SW 1271 (cell line): ENCODE measurements at places on chromosomes 3 and 15.

DNA sequence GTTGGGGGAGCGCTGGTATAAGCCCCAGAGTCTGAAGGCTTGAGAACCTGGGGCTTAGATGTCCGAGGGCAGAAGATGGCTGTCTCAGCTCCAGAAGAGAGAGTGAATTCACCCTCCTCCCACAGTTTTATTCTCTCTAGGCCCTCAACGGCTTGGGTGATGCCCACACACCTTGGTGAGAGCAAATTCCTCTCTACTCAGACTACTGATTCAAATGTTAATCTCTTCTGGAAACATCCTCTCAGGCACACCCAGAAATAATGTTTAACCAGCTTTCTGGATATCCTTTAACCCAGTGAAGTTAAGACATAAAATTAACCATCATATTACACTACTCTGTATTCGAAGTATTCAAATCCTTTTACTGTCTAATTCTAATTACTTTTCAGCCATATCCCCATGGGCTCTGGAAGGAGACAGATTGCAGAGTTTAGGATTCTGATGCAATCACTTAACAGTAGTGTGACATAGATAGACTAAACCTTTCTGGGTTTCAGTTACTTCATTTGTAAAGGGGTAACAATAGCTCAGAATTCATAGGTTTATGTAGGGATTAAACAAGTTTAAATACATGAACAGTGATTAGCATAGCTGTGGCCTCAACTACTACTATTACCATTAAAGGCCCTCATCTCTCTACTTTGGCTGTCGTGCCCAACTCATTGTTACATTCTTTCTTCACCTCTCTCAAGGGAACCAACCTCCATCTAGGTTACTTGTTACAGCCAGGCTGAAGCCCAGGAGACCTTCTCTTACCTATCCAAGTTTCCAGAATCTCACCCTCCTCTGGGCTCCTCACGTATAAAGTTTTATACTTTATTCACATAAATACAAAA lies 25.7 kb upstream of the ANO10 start:
- no peak for DNase-seq

- DNase-seq, result no peak
Measured at GRCh38 chr3:18752273-18752934, 327.3 kb upstream of the SATB1 start.

- DNase-seq, result no peak
Measured at GRCh38 chr3:22939349-22939748, 263.8 kb upstream of the UBE2E2 start.

DNA sequence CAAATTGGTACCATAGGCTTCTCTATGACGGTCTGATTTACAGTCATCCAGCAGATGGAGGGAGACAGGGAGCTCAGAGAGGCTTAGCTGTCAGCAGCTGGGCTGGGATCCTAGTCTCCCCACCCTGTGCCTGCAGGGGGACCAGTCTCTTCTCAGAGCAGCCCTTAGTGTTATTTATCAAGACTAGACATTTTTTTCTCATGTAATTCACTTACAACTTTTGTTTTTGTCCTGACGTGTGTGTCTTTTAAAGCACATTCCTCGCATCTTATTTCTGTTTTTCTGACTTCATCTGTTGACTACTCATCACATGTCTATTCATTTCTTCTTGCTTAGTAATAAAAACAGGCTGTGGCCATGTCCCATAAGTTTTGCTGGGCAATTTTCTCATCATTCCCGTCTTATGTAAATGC lies 116.1 kb downstream of the KLF13 start:
- DNase-seq, result no peak

DNA sequence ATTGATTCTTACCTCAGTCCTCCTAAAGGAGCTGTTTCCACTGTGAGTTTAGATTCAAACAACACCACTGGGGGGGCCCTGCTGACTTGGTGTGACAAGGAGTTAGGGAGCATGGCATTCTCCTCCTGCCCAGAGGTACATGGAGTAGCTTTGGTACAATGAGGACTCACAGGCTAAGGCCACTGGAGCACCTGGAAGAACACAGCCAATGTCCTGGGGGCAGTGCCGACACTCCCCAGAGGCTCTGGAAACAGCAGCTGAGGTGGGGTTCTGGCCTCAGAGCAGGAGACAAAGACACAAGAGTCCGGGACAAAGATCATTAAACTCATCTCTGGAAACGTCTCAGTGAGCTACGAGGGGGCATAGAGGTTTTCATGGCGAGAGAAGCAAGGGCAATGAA lies 69.7 kb upstream of the POMGNT2 start:
- DNase-seq, result no peak

DNA sequence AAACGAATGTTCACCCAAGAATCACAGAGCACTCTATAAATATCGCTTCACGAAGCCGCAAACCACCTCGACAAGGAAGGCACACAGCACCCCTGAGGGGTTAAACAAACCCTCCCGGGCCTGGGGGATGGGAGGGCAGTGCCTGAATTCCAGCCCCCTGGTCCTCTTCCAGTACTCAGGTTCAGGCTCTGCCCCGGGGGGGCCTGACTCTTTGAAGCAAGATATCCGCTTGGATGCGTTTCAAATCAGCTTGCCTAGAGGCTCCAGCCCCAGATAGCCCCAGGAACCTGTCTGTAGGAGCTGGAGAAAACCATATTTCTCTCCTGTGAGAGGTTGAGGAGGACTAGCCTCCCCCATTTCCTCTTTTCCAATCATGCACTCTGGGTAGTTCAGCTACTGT lies 194.7 kb downstream of the WNT5A start:
- no peak for DNase-seq

GRCh38 chr15:74427607-74428441 lies 5.9 kb downstream of the SEMA7A start:
- DNase-seq, result no peak

DNA sequence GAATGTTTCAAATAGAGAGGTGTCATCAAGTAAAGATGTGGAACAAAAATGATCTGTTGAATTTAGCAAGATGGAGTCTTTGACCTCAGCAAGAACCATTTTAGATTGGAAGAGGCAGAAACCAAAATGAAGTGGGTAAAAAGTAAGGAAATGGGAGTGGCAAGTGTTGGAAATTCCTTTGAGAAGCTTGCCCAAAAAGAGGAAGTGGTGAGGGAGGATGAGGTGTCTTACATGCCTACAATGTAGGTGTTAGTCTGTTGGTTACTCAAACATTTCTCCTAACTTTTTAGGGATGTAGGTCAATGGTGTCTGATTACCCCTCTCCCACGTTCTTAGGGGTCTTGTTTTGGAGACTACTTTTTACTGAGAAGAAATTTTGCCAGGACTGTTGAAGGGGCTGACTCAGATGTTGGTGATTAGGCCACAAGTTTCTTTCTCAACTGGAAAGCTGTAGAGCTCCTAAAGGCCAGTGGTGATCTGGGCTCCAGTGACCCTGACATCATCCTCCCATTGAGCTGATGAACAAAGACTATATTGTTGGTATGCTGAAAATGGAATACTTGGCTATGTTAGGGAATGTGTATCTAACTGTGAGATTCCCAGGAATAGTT lies 5.1 kb downstream of the PPP2R3A start:
- DNase-seq, result no peak

GRCh38 chr3:16055606-16056211 lies 118.8 kb upstream of the GALNT15 start:
- DNase-seq, result no peak

GRCh38 chr15:69869881-69870505 lies 227.7 kb downstream of the TLE3 start:
- no peak for DNase-seq

GRCh38 chr3:144287001-144287400 lies 315.4 kb downstream of the DIPK2A start:
- DNase-seq, result no peak

- no peak for DNase-seq
Measured at GRCh38 chr3:127680146-127680661, 7.5 kb downstream of the ABTB1 start.

GRCh38 chr3:43273416-43273815 lies 12.9 kb upstream of the SNRK start:
- DNase-seq, result no peak

GRCh38 chr3:46857485-46858341 lies 5.5 kb downstream of the MYL3 start:
- DNase-seq, result no peak

GRCh38 chr15:33104212-33104611 lies 90.3 kb downstream of the FMN1 start:
- no peak for DNase-seq

DNA sequence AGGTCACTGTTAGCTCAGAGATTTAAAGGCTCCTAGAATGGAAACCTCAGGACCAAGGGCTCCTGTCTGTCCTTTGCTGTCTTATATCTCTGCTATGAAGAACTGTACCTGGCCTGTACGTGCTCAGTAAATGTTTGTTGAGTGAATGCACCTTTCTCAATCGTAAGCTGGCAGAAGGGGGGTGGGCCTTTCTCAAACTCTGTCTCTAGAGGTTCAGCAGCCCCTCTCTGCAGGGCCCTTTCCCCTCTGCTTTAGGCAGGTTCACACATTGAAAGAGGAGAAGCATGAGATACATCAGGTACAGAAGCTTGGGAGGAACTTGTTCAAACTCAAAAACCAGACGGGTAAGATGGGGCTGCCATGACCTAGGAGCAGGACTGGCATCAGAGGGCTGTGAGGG lies 155.6 kb downstream of the GOLGA6L4 start:
- no peak for DNase-seq

GRCh38 chr3:107323723-107324122 lies 53.5 kb upstream of the CCDC54 start:
- no peak for DNase-seq
